ENCODE measurements at places on chromosomes 1 and 21. TPM values are rescaled to one million over a fixed set of nuclear protein-coding genes. Genes with fewer than 3 reads are reported as not detected.

Gene GLUL
- total RNA-seq, result 1,187 TPM

Gene SELP
- 22.0 TPM for total RNA-seq

- no peak for DNase-seq
Observed at GRCh38 chr1:173015629-173016028, 35.1 kb downstream of the TNFSF18 start.

GRCh38 chr21:23026878-23027277 lies 2028.7 kb downstream of the NCAM2 start:
- DNase-seq, result no peak

GRCh38 chr1:94110021-94110761 lies 10.8 kb downstream of the ABCA4 start:
- no peak for DNase-seq

Measured in left lung (tissue), 14 donors.